ENCODE measurements at places on chromosomes 7 and 10.

DNA sequence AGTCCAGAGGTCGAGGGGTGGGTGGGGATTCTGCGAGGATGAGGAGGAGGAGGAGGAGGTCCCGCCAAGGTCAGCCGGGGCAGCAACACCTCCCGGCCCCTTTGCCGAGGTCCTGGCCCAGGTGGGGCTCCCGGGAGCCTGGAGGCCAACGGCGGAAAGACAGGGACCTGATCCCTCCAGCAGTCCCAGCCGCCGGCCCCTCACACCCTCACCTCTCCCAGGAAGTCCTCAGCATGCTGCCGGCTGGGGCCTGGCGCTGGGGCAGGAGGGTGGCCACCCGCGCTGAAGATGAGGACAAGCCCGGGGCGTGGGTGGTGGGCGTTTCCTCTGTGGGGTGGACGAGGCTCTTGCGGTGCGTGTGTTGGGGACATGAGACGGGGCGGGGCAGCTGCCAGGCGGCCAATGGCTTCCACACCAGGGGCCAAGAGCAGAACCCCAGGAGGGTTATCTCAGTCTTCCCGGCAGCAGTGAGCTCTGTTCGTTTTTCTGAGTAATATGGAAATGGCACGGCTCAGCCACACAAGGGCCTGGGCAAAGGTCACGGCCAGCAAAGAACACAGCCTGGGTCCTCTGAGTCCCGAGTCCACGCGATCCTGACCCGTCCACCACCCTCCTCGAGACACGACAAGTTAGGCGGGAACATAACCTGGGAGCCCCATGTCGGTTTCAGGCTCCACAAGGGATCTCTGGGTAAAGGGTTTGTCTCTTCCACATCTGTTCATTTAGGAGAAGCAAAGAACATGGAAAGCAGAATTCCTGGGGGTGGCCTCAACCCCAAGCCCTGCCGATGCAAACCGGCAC lies 82.9 kb upstream of the PDGFA start:
- DNase-seq = peak; percentile 40

DNA sequence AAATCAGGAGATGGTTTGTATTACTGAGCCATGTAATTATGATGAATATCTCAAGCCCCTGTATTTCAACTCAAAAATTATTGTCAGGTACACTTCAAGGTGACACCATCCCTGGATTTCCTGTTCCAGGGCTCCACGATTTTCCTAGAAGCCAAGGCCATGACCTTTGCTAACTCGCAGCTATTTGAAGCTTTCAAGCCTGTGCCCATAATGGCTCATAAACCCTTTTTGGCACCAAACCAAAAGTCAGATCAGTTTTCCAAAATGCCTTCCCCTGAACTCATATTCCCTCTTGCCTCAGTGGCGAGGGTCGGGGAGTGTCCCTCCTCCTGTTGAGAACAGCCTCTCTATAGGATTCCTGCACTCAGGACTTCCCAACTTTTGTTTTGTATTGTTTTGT lies 70.8 kb downstream of the HIP1 start:
- DNase-seq = no peak

DNA sequence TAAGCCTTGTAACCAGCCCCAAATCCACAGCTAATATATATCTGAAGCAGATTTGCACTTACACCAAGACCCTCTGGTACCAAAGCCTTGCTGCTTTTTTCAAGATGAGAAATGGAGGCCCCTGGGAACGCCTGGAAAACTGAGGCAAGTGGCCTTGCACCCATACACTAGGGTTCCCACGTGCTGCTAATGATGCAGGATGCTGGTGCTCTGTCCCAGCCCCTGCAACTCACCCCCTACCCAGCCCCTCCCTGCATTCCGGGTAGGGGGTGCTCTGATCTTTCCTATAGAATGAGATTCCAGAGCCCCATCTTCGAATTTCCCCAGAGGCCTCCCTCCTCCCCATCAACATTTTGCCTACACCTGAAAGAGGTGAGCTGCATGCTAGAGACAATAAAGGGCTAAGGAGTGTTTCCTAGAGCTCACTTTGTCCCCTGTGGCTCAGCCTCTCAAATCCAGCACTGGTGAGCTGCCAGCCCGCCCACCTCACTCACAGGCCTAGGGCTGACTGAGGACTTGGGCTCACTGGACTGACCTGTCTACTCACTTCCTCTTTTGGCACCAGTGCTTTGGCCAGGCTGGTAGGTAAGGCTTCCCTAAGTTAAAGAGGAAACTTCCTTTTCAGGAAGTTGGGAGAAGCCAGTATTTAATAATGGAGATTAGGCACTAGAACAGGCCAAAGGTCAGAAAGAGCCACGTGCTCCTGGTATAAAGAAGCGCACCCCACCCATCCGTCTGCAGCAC lies 9.8 kb downstream of the RBP4 start:
- peak; percentile 32 for DNase-seq

DNA sequence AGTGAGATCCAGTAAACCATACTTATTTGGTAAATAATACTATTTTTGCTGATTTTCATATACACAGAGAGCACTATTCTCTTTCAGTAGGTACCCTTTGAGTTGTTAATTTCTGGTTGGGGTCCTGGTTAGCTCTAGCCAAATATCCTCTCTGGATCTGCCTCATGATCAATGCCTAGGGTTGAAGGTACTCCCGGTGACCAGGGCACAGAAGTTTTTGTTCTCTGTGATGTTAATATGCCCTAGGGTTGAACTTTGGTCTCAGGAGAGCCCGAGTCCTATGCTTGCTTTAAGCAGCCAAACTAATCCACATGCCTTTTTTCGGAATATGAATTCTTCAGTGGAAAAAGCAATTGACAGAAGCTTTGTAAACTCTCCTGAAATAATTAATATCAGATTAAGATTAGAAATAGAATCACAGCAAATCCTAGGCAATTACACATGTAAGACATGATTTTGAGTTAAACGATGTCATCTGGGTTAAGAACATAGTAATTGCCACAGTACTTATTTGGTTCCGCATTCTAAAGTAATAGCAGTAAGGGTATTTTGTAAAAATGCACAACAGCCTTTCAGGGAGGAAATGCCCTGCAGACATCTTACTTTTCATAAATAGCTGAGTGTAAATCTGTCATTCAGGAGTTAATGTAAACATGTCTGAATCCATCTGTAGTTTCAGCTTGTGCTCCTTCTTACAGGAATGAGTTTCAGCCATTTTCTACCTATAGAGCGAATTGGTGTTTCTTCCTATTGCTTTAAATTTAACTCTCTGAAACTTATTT lies 10.1 kb downstream of the CHN2 start:
- peak; percentile 32 for DNase-seq

GRCh38 chr10:108849688-108850087 lies 1073.6 kb downstream of the XPNPEP1 start:
- no peak for DNase-seq

DNA sequence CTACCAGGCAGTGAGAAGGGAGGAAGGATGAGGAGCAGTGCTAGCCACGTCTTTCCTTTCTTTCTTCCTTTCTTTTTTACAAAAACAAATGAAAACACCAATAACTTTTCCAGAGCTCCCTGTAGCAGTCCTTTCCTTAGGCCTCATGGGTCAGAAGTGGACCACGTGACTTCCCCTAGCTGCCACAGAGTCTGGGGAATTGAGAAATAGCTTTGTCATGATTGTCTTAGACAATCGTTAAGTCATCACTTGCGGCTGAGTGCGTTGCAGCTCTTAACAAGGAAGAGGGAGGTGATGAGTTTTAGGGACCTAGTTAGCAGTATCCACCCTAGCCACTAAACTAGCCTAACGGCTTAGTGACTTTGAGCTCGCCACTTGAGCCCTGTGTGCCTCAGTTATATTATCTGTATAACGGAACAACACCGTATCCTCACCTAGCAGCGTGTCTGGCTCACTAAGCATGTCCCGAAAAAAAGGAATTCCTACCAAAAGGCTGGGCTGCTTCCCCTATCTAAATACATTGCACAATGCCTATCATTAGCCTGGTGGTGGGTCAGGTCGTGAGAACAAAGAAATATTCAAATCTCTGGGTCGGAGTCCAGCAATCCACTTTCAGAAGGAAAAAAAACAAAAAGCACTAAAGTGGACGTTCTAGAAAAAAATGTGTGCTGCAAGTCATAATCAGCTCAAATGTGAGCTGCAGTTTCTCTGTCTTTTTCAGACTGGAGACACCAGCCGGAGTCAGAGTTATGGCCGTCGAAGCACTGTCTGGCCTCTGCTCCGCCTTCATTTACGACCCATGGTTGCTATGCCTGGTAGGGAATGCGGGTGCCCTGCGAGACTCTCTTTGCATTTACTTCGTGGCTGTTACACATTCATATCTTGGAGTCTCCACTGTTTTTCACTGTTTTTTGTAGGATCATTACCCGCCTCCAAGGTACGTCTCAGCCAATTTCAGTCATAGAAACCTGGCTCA lies 338.5 kb upstream of the FOXK1 start:
- DNase-seq = no peak

GRCh38 chr7:28292834-28293526 lies 112.4 kb upstream of the JAZF1 start:
- peak; percentile 30 for DNase-seq

DNA sequence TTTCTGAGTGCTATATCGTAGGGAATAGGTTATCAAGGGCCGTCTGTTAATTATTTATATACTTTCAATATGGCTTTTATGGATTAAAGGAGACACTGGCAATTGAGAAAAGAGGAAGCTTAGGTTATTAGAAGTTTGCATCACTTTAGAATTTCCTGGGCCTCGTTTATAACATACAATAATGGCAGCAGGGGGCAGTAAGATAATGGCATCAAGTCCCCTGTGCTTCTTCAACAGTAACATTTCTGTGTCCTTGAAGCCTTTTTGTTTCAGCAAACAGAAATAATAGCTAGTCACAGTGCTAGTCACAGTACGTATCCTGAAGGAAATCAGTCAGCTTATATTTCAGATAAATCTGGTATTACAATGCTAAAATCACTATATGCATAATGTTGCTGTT lies 41.9 kb downstream of the SPAM1 start:
- peak; percentile 50 for DNase-seq

DNA sequence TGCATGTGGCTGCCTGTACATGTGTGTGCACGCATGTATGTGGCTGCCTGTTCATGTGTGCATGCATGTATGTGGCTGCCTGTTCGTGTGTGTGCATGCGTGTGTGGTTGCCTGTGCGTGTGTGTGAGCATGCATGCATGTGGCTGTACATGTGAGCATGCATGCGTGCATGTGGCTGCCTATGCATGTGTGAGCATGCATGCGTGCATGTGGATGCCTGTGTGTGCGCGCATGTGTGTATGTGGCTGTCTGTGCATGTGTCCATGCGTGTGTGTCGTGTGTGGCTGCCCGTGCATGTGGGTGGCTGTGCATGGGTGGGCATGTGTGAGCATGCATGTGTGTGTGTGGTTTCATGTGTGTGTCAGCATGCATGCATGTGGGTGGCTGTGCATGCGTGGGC lies 218.3 kb downstream of the ELFN1 start:
- DNase-seq = no peak

DNA sequence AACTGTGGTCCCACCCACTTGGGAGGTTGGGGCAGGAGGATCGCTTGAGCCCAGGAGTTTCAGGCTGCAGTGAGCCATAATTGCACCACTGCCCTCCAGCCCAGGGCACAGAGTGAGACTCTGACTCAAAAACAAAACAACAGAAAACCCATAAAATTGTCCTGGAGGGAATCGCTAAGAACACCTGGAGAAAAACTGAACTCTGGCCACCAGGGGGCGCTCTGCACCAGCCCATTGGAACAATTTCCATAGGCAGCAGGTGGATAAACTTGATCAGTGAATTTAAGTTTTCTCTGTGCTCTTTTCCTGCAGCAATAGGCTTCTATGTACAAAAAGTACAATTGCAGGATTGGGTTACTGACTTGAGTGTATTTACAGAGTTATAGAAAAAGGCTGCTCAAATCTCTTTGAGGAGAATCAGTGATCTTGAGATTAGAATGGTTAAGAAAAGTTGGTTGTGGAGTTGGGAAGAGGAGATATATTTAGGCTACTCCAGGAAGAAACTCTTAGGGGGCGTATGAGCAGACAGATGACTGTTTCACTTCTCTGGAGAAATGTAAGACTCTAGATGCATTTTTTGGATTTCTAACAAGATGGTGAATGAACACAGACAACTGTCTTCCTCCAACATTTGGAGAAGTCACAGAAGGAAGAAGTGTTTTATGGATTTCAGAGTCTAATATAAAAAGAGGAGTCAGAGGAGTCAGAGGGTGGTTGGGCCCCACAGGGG lies 274.9 kb upstream of the GALNT17 start:
- peak; percentile 92 for DNase-seq

GRCh38 chr10:113444766-113445365 lies 108.0 kb upstream of the HABP2 start:
- no peak for DNase-seq

GRCh38 chr7:157565981-157566630 lies 229.3 kb downstream of the DNAJB6 start:
- no peak for DNase-seq

- DNase-seq = no peak
These were observed 21.0 kb downstream of the NUDT13 start for GRCh38 chr10:73131301-73131700.

- DNase-seq = no peak
These were observed 13.0 kb upstream of the LIMK1 start for GRCh38 chr7:74070619-74070921.

DNA sequence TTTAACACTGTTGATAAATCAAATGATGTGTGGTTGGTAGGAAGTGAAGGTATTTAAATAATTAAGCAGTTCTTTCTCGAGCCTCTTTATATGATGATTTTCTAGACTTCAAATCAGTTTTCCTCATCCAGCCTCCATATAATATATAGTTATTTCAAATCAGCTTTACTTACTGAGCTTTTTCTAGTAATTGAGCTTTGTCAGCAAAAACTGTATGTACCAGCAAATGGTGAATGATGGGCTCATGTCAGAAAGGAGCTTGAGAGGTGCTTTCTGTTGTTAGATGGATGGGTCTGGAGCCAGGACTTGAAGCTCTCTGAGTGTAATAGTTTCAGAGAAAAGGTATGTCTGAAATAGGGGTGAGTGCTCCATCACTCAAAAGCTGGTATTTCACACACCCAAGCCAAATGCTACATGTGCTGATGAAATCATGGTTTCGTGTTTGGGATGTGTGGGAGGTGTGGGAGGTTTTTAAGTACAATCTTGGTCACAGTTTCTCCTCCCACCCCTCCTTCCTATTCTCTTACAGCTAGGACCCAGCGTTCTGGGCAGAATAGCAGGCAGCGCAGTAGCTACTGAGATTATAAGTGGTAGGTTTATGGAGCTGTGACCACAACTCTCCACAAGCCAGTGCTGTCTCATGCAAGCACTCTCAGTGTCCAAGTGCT lies 55.8 kb downstream of the LRMDA start:
- DNase-seq = no peak

DNA sequence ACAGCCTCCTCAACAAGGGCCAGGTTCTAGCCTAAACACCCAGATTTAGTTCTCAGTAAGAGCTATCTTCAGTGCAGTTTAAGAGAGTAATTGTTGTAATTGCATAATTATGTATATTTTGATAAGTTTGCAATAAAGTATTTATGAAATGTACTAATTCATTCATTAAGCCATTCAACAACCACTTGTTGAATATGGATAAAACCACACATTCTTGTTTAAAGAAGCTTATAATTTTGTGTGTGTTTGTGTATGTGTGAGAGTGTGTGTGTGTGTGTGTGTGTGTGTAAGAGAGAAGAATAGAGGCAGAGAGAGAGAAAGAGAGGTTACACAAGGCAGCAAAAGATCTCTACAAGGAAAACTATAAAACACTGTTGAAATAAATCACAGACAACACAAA lies 115.0 kb upstream of the SLC25A13 start:
- no peak for DNase-seq

- DNase-seq = no peak
These were observed 912.6 kb downstream of the GATA3 start for GRCh38 chr10:8967061-8967460.

GRCh38 chr10:86579883-86580520 lies 58.4 kb upstream of the WAPL start:
- DNase-seq = no peak

GRCh38 chr7:26627891-26628341 lies 236.5 kb downstream of the SKAP2 start:
- DNase-seq = no peak

GRCh38 chr7:101731502-101732084 lies 85.8 kb upstream of the CUX1 start:
- peak; percentile 51 for DNase-seq

All from GM23338 (cell line).